HEK293T (cell line): ENCODE measurements at places on chromosomes 6 and 20.

DNA sequence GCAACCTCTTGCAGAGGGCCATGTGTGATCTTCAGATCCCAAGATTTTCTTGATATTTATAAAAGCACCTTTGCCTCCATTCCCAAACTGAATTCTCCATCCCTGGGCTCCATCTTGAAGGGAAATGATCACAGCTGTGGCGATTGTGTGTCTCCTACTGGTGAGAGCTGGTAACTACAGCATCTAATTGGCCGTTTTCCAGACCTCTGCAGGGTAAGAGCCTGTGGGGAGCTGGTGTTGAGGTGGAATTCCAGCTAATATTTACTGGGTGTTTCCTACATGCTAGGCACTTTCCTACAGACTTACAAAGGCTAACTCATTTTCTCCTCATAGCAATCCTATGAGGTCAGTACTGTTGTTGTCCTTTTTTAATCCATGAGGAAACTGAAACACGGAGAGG, 59.2 kb upstream of the FNDC1 start:
- peak; percentile 74 for DNase-seq

DNA sequence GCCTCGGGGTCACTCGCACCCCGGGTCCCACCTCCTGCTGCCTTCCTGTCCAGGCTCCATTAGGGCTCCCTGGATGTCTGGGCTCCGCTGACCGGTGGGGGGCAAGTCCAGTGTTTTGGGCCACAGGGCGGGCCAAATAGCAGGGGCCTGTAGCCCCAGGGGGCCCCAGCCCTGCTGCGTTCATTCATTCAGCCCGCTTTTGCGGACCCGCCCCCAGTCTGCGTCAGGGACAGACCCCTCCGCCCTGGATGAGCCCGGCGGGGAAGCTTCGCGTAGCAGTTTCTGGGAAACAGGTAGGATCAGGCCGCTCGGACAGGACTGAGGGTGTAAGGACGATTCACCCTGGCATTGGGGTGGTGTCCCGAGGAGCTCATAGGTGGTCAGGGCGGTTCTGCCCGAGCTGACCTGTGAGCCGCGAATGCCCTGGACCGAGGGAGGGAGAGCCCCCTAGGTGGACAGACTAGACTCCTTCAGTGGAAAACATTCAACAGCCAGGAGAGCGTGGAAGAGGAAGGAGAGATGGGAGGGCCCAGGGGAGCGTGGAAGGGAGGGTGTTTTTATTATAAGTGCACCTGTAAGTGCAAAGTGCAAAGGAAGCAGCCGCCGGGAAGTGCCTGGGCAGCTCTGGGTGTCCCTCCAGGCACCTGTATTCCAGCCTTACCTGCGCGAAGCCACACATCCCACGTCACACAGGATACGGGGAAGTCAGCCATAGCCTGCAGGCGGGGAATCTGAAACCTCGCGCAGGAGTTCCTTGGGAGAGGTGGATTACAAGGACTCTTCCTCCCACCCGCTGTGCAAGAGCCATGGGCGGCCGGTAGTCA, 662 bp downstream of the ENTPD6 start:
- peak; percentile 34 for DNase-seq

DNA sequence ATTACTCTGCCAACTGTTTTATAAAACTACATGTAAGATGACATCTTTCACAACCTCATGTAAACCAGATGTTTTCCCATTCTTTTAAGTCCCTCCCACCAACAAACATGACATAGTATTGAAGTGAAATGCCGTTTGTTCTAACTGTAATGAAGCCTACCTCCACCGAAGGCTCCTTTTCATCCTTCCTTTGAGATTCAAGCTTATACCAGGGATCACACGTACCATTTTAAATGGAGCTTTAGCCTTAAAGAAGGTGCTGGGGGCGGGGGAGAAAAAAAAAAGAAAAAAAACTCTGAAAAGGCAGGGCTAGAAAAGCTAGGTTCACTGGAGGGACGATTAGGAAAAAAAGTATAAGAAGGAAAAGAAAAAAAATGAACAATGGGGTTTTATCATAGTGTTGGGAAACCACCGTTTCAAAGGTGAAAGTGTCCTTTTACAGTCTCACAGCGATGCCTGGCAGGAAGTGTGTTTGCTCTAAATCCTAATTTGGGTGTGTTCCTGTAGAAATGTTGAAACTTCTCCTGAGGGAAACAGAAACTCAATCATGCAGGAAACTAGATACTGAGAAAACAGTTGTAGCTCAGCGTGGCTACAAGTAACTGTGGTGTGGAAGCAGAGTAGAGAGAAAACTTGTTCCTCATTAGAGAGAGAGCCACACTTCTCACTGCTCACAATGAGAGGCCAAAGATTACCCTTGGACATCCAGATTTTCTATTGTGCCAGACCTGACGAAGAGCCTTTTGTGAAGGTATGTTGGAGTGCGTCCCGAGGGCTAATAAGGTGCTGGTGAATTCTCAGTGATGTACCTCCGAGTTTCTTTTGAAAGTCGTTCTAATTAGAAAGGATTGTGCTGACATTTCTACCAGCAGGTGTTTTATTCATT, 37.6 kb upstream of the HINT3 start:
- peak; percentile 54 for DNase-seq

DNA sequence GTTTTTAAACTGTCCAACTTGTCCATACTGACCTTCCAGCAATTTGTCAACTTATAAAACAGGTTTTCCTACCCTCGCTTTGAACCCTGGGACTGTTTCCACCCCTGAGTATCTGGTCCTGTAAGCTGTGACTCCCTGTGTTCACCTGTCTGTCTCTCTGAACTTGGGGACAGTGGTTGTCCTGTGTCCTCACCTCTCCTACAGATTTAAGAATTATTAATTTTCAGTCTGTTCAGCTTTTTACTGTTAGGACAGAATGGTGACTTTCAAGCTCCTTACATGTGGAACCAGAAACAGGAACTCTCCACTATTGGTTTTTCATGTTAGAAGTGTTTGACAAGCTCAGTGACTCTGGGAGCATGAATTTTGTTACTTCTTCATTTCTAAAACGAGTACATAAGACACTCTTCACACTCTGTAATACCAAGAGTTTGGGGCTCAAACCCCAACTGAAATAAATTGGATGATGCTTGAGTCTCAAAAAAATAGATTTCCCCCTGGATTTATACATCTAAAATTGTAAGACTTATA, 713.9 kb downstream of the COL12A1 start:
- DNase-seq: no peak

GRCh38 chr20:5524896-5525295, 208.1 kb upstream of the PROKR2 start:
- no peak for DNase-seq

- DNase-seq: no peak
Observed at GRCh38 chr6:168495636-168496035, 54.7 kb downstream of the SMOC2 start.

DNA sequence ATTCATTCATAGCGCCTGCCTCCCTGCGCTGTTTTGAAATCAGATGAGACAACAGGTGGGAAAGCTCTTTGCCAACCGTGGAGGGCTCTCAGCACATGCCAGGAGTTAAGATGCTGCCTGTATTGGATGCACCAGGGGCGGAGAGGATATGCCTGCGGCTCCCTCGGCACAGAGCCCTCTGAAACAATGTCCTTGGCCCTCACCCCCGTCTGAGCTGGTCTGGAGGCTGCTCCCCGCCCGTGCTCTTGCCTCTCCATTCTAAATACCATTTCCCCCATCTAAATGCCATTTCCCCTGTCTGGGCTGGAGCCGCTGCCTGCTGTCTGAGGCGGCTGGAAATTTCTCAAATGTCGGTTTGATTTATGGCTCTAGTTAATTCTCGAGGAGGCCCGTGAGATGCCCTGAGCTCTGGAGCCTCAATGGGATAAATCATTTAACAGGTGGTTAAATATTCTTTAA, 50.8 kb upstream of the MLN start:
- no peak for DNase-seq

DNA sequence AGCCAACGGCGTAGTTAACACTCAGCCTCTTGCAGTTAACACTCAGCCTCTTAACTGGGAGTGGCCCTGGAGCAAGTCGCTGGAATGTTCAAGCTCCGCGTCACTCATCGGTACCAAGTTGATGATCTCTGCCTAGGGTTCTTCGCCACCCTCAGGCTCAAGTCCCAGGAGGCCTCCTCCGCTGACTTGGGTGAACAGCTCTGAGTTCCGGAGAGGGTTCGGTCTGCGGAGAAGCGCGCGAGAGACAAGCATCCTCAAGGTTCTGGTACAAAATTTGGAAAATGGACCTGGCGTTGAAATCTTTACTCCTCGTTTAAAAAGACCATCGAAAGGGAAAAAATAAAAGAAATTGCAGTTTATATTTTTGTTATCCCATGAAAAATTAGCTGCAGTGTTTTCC, 876 bp upstream of the DSP start:
- peak; percentile 22 for DNase-seq

- no peak for DNase-seq
Observed at GRCh38 chr6:15243910-15244619, 1.8 kb upstream of the JARID2 start.

DNA sequence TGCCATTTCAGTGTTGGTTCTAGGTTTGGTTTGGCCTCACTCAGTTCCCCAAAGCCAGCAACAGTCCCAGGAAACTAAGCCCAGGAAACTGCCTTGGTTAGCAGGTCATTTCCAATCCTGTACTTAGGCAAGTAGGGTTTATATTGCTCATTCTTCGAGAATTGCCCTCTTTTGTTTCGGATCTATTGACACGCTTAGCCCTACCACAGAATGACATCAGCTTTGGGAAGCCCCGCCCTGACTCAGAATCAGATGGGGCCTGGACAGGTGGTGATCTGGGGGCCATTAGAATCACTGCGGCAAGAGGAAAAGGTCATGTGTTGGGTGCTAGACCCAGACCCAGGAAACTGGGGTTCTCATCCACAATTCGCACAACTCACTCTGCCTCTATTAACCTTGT, 578.2 kb downstream of the QKI start:
- DNase-seq: no peak

- no peak for DNase-seq
Observed at GRCh38 chr6:159808647-159809046, 8.6 kb downstream of the PNLDC1 start.

DNA sequence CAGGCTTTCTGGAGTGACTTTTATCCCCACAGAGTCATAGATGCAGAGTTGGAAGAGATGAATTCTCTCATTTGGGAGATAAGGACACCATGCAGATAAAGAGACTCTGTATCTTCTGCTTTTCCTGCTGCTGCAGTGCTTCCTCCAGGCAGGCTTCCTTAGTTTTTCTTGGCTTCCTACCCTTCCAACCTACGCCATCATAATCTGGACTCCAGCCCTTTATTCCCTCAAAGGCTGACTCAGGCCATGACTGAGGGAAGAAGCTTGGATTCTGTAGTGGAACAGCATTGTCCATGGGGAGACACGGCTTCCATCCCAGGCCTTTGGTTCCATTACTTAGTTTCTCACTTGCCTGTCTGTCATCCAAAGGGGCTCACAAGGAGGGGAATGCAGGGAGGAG, 6.5 kb upstream of the RNF24 start:
- DNase-seq: no peak

- no peak for DNase-seq
Observed at GRCh38 chr6:36418558-36418957, 24.1 kb downstream of the PXT1 start.

- no peak for DNase-seq
Observed at GRCh38 chr6:72495441-72495840, 126.4 kb upstream of the KCNQ5 start.

GRCh38 chr6:166056637-166057036, 111.0 kb downstream of the TBXT start:
- no peak for DNase-seq

DNA sequence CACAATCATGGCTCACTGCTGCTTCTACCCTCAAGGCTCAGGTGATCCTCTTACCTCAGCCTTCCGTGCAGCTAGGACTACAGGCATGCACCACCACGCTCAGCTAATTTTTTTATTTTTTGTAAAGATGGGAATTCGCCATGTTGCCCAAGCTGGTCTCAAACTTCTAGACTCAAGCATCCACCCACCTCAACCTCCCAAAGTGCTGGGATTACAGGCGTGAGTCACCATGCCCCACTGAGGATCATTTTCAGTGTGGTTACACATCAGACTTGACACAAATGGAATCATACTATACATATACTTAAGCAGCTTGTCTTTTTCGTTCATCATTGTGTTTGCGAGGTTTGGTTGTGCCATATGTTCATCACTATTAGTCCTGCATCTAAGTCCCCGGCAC, 26.6 kb downstream of the ZC3H12D start:
- no peak for DNase-seq

DNA sequence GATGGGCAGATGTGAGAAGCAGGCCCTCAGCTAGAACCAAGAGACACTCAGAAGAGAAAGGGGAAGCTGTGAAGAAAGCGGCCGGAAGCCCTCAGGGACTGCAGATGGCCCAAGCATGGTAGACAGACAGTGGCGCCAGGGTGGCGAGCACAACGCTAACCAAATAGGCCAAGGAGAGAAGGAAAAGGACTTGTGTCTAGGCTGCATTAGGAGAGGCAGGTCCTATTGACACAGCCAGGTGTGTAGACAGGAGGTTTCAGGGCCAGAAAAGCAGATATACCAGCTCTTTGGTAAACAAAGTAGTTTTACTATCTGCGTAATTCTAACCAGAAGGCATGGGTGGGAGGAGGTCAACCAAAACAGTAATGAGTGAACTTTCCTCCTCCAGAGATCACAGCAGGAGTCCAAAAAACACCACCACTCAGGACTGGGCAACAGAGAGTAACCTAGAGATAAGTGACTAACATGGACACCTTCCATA, 15.8 kb upstream of the MAP7 start:
- no peak for DNase-seq

- DNase-seq: no peak
Observed at GRCh38 chr20:3559231-3559630, 88.4 kb downstream of the ATRN start.

GRCh38 chr20:13494019-13494418, 144.7 kb downstream of the TASP1 start:
- no peak for DNase-seq

- DNase-seq: no peak
Observed at GRCh38 chr6:168314948-168315347, 4.6 kb downstream of the DACT2 start.

DNA sequence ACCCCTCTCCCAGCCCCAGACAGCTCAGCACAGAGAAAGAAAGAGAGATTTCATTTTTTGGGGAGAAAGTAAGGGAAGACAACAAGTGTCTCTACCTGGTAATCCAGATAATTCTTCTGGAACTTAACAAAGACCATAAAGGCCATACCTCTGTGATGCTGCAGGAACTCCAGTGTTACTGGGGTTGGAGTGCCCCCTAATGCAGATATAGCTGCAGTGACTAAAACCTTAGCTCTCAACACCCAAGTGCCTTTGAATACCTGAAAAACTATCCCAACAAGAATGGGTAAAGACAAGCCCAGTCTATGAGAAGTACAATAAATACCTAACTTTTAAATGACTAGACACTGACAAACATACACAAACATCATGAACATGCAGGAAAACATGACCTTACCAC, 365.3 kb upstream of the PTCHD4 start:
- DNase-seq: no peak

- no peak for DNase-seq
Observed at GRCh38 chr6:75279418-75279817, 5.2 kb downstream of the TMEM30A start.

GRCh38 chr20:3222635-3223600, 13.6 kb downstream of the ITPA start:
- no peak for DNase-seq
